Left ventricle myocardium inferior (tissue), 1 donor: ENCODE measurements at places on chromosomes 3 and 15. TPM values are rescaled to one million over a fixed set of nuclear protein-coding genes. Genes with fewer than 3 reads are reported as not detected.

GRCh38 chr15:34999906-35000305, 11.8 kb upstream of the ZNF770 start:
- no peak for DNase-seq

DNA sequence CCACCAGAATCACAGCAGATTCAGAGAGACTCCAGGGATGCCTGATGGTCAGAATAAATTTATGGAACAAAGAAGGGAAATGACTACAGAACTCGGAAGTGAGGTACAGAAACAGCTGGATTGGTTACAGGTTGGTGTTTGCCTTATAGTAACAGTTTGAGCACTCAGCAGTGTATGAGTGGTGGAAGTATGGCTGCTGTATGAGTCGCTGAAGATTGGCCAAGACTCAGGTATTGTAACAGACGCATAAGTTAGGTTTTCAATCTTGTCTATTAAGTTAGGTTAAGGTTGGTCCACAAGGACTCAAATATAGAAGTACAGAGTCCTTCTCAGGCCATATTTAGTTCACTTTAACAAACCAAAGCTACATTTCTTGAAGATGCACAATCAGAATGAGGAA, 33.1 kb downstream of the ATP13A5 start:
- DNase-seq: no peak

GRCh38 chr3:134287512-134287911, 36.9 kb upstream of the RYK start:
- no peak for DNase-seq

The CASR gene
- total RNA-seq: not detected

DNA sequence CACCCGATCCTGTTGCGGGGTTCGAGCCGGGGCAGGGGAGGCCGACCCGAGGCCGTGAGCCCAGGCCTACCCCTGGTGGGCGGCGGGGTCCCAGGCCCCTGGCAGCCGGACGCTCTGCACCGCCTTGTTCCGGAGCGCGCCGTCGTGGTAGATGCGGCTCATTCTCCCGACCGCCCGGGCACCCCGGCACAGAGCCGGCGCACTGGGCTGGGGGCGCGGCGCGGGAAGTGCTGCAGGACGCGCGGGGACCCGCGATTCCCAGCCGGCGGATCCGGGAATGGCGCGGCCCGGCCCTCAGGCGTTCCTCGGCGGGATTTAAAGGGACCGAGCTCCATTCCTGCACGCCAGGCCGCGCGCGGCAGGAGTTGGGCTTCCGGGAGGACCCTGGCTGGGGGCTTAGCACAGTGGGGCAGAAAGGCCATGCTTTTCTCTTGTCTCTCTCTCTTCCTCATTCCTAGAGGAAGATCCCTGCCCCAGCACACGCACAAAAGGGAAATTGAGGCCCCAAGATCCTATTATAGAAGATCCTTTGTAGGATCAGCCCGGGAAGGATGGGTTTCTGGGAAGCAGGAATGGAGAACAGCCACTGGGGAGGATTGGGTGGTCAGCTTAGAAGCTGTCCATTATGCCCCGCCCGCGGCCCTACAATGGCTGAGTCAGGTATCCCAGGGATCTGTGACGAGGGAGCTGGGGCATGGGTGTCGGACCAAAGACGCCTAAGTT, at the start of gene ARPIN:
ARPIN (minus strand) TSS at position 279 of the 723 bp plus-strand sequence; CDS start at position 162, 117 bp downstream.
- peak; percentile 68 for DNase-seq

DNA sequence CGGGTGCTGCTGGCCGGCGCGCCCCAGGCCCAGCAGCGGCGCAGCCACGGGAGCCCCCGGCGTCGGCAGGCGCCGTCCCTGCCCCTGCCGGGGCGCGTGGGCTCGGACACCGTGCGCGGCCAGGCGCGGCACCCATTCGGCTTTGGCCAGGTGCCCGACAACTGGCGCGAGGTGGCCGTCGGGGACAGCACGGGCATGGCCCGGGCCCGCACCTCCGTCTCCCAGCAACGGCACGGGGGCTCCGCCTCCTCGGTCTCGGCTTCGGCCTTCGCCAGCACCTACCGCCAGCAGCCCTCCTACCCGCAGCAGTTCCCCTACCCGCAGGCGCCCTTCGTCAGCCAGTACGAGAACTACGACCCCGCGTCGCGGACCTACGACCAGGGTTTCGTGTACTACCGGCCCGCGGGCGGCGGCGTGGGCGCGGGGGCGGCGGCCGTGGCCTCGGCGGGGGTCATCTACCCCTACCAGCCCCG, 777 bp downstream of the LOXL1 start:
- peak; percentile 72 for DNase-seq

The GOLGA8M gene
- total RNA-seq: 2.5 TPM
